ENCODE measurements at places on chromosomes 13 and 19. TPM values are rescaled to one million over a fixed set of nuclear protein-coding genes. Genes with fewer than 3 reads are reported as not detected.
A peak's percentile ranks its signal among the peaks of the same experiment; 100 is the strongest.

RYR1 gene
- not detected for polyA plus RNA-seq

NKPD1 gene
- polyA plus RNA-seq, result not detected

SIGLEC8 gene
- 0.59 TPM for polyA plus RNA-seq

DNA sequence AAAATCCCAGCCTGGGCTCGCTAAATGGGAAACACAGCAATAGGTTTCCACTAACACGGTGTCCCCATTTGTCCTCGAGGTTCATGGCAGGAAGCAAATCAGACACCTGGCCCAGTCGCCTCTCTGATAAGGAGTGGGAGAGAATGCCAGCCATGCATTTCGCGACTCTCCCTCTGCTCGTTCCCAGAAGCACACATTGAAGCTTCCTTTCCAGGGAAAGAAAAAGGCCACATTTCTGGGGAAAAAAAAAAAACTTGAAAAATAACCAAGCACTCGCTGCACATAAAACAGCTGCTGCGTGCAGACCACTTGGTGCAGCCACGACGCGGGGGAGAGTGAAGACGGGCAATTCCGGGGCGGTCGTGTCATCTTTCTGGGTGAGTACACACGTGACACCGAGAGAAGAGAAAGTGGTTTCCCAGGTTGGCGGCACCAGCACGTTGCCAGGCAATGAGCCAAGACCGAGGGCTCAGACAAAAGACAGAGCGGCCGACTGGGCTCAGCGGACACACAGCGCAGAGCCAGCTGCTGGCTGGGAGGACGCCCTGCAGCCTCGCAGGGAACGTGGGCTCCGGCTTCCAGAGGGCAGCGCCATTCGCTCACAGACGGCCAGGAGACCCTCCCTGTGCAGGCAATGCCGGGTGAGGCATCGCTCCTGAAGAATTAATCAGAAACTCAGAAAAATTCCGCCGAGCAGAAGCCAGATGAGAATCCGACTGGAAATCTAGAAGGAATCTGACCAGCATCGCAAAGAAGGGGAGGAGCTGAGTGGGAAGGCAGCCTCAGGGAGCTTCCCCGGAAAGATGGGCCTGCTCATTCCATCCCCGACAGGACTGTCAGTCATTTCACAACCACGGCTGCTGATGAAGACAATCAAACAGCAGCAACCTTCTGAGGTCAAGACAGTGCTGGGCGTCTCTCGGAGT lies 83.2 kb upstream of the IRS2 start:
- H3K27ac ChIP-seq, result peak overlapping the region; percentile 7
- peaks cover 22% of the 10 kb centered on the region for H3K4me1 ChIP-seq
- H3K36me3 ChIP-seq, result no peaks in the 10 kb centered on the region
- peak; percentile 88 for DNase-seq
- H3K4me3 ChIP-seq, result peak overlapping the region; percentile 43

DNA sequence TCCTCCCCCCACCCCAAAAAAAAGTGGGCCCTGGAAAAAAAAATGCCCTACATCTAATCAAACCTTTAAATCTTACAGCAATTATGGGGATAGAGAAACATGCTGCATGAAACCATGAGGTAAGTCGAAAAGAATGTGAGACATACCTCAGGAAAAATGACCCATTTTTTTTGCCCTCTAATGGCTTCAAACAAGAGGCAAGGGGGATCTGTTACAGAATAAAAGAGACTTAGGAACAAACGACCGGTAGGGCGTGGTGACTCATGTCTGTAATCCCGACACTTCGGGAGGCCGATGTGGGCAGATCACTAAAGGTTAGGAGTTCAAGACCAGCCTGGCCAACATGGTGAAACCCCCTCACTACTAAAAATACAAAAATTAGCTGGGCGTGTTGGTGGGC lies 8.4 kb downstream of the RGL3 start:
- H3K4me1 ChIP-seq, result no peaks in the 10 kb centered on the region
- no peaks in the 10 kb centered on the region for H3K36me3 ChIP-seq
- H3K27me3 ChIP-seq, result peaks cover 6% of the 10 kb centered on the region
- DNase-seq, result no peak
- H3K27ac ChIP-seq, result no peak overlapping the region
- no peak overlapping the region for H3K4me3 ChIP-seq

- peak overlapping the region; percentile 79 for H3K4me3 ChIP-seq
- peaks cover 23% of the 10 kb centered on the region for H3K36me3 ChIP-seq
- no peaks in the 10 kb centered on the region for H3K27me3 ChIP-seq
- no peaks in the 10 kb centered on the region for H3K4me1 ChIP-seq
These were observed 610 bp downstream of the RABAC1 start for GRCh38 chr19:41958367-41959055.

GRCh38 chr19:57245959-57246358 lies 5.5 kb downstream of the ZNF805 start:
- DNase-seq, result peak; percentile 36
- H3K4me3 ChIP-seq, result no peak overlapping the region
- peaks cover 31% of the 10 kb centered on the region for H3K36me3 ChIP-seq
- H3K27ac ChIP-seq, result no peak overlapping the region
- no peaks in the 10 kb centered on the region for H3K27me3 ChIP-seq

DNA sequence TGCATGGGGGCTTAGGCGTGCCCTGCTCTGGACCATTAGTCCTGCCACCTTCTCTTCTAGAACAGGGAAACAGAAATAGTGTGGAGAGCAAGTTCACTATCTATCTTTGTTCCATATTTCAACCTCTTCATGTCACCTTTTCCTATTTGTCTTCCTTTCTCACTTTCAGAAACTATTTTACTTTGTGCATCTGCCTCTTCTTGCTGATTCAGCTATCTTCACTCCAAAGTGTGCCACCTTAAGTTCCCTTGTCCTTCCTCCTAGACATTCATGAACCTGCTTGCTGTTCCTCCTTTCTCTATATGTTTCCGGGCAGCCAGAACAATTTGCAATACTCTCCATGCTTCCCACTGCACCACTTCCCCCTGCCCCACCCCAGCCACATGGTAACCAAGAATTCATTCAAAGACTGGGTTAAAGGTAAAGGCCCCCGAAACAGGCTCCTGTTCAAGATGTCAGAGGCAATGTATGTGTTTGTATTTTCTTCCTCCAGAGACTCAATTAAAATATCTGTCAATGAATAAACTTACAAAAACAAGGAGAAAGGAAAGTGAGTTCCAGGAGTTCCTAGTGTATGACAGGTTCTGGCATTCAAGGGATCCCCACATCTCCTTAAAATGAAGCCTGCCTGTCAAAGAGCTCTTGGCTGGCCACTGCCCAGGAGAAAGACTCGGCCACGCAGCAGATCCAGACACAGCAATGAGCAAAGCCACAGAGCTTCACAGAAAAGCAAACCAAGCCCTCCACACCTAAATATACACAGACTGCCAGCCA lies 268.1 kb downstream of the DNAJC15 start:
- DNase-seq, result no peak
- no peak overlapping the region for H3K4me3 ChIP-seq
- H3K4me1 ChIP-seq, result no peaks in the 10 kb centered on the region
- no peaks in the 10 kb centered on the region for H3K27me3 ChIP-seq
- no peak overlapping the region for H3K27ac ChIP-seq

DNA sequence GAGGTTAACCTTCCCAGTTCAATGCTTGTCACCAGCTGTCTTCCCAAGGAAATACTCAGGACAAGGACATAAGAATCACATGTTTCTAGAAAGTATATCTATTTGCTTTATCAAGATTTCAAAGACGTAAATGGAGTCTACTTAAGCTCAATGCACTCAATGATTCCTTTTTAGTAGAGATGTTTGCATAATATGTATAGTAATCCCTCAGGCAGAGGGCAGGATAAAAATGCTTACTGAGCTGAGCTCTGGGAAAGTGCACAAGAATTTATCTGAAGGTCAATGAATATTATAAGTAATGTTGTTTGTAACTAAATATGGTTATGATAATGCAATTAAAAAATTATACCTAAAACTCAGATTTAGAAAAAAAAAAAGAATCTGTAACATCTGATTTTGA lies 1309.4 kb upstream of the SLC10A2 start:
- no peak overlapping the region for H3K4me3 ChIP-seq
- no peaks in the 10 kb centered on the region for H3K4me1 ChIP-seq
- H3K36me3 ChIP-seq, result no peaks in the 10 kb centered on the region

DNA sequence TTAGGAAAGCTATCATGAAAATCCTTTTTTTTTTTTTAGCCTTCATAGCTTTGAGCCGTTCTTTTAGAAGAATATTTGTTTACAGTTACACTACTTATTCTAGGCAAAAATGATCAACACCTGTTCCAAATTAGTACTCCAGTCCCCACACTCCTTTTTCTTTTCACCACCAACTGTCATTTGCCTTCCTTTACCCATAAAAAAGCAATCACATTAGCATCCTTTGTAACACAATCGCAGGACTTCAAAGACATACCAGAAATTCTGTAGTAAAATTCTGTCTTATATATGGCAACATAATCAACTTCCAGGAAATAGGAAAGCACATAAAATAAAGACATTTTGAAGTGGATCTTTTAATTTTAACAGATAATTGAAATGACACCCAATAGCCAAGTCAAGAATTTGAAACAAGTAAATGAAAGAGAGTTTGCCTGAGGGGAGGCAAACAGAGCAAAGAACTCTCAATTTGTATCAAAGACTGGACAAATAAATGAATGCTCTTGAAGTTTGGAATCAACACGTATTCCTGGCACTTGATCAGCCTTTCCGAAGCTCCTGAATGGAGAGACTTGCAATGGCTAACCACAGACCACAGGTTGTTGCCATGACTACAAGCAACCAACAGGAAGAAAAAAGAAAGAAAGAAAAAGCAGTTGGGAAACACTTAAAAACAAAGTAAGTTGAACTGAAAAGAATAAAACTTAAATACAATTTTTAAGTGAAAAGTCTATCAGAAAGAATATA lies 206.8 kb downstream of the PCDH9 start:
- no peak overlapping the region for H3K27ac ChIP-seq
- no peak overlapping the region for H3K4me3 ChIP-seq
- no peak for DNase-seq

DNA sequence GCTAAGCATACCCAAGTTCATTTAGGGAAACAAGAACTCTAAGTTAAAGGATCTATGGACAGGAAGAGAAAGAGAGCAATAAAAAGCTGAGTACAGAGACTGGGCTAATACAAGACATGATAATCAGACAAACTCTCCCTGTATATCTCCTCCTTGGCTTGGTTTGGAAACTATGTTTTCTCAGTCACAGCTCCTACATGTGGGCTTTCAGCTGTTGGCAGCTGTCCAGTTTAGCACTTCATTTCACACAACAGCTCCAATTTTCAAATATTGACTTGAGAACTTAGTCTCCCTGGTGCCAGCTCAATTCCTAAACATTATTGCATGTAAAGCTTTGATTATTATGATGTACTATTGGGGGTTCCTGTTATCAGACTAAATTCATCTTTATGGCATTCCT lies 222.8 kb upstream of the OBI1 start:
- H3K27ac ChIP-seq, result no peak overlapping the region
- no peaks in the 10 kb centered on the region for H3K4me1 ChIP-seq
- no peaks in the 10 kb centered on the region for H3K27me3 ChIP-seq
- DNase-seq, result no peak

DNA sequence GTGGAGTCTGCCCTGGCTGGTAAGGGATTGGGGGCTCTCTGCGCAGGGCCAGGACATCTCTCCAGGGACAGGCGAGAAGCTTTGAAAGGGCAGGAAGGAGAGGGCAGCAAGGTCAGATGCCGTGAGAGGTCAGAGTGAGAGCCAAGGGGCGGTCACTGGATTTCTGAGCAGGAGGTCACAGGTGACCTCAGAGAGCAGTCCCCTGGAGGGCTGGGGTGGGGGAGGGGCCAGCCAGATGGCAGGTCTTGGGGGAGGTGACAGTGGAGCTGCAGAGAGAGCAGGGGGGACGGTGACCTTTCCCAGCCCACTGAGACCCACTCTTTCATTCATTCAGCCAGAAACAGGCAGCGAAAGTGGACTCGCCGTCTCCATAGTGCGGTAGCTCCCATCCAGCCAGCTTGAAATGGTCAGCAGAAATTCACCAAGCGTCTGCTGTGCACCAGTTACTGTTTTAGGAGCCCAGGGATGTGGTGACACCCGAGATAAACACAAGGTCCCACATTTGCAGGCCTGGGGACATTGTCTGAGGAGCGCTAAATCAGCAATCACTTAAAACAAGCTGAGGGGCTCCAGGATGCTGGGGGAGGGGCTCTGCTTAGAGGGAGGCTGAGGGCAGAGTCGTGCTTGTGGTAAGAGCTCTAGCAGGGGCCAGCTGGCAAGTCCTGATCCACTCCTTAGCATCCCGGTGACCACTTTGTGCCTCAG lies 10.2 kb downstream of the CARM1 start:
- no peak overlapping the region for H3K4me3 ChIP-seq
- H3K27me3 ChIP-seq, result no peaks in the 10 kb centered on the region
- H3K27ac ChIP-seq, result no peak overlapping the region
- no peak for DNase-seq
- peaks cover 61% of the 10 kb centered on the region for H3K36me3 ChIP-seq

DNA sequence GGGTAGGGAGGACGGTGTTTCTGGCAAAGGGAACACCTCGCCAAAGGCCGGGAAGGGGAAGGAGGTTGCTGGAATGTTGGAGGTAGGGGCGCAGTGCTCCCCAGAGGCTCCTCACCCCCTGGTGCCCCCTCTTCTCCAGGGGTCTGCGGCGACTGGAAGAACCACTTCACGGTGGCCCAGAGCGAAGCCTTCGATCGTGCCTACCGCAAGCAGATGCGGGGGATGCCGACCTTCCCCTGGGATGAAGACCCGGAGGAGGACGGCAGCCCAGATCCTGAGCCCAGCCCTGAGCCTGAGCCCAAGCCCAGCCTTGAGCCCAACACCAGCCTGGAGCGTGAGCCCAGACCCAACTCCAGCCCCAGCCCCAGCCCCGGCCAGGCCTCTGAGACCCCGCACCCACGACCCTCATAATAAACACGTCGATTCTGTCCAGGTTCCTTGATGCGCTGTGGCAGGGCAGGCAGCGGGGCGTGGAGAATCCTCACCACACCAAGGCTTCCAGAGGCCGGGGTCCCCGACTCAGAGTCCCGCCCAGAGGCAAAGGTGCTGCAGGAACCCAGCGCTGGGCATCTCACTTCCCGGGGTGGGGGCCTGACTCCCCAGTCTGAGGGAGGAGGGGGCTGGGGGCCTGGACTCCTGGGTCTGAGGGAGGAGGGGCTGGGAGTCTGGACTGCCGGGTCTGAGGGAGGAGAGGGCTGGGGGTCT lies 7.4 kb upstream of the SPACA4 start:
- no peaks in the 10 kb centered on the region for H3K27me3 ChIP-seq
- H3K27ac ChIP-seq, result no peak overlapping the region
- peaks cover 15% of the 10 kb centered on the region for H3K4me1 ChIP-seq
- DNase-seq, result no peak

DNA sequence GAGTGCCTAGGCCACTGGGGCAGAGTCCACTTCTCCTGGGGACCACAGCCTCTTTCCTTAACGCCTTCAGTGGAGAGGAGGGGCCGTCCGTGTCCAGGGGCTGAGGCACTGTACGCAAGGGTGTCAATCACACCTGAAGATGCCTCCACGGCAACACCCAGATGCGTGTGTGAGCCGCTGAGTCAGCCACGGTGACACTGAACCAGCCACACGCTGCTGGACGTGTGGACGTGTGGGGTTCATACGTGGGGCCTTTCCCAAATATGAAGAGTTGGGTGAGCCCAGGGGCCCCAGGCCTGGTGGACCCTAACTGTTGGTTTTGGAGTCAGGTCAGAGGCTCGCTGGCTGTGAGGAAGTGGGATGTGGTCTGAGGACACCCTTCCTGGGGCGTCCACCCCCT lies 51.6 kb downstream of the TMEM255B start:
- DNase-seq, result no peak
- no peaks in the 10 kb centered on the region for H3K27me3 ChIP-seq
- H3K27ac ChIP-seq, result no peak overlapping the region
- no peak overlapping the region for H3K4me3 ChIP-seq
- no peaks in the 10 kb centered on the region for H3K4me1 ChIP-seq

GRCh38 chr13:37475151-37475550 lies 123.4 kb downstream of the POSTN start:
- H3K27me3 ChIP-seq, result no peaks in the 10 kb centered on the region
- H3K36me3 ChIP-seq, result no peaks in the 10 kb centered on the region
- no peak overlapping the region for H3K4me3 ChIP-seq
- H3K4me1 ChIP-seq, result no peaks in the 10 kb centered on the region

Measured in small intestine (tissue), 16 donors.